Fibroblast of skin of left quadriceps (primary cell): ENCODE measurements at places on chromosomes 7 and 10.
A peak's percentile ranks its signal among the peaks of the same experiment; 100 is the strongest.

DNA sequence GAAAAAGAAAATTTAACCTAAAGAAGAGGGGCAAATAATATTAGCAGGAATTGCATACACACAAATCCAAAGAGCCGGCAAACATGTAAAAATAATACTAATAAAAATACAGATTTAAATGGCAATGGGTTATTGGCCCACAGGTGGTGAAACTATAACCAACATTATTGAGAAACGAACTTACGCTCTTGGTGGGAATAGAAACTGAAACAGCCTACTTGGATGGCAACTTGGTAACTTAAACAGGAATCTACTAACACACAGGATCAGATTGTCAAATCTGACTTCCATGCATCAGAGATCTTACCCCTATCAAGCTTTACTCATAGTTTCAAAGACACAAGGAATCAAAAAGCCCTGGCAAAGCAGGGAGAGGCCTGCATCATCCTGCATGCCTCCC is 66.5 kb downstream of the ANLN start:
- DNase-seq, result no peak

GRCh38 chr7:108425714-108426275 is 30.4 kb downstream of the NRCAM start:
- DNase-seq, result no peak

GRCh38 chr10:71471957-71472365 is 75.2 kb downstream of the CDH23 start:
- DNase-seq, result no peak

DNA sequence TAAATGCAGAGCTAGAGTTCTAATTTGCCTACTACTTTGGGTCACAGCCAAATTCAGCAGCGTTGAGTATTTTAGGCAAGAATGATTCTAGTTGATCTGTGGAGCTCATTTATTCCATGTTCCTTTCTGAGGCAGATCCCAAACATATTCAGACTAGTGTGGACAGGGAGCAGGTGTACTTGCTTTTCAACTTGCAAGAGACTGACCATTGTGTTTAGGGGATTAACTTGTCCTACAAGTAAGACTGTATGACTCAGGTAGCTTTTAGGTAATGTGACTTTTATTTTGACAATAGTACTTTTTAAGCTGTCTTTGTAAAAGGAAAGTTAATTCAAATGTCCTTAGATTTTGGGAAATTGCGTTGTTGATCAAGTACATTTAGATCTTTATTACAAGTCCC is 285.5 kb downstream of the TWIST1 start:
- DNase-seq, result no peak

- no peak for DNase-seq
Observed at GRCh38 chr7:122726881-122727280, 24.2 kb upstream of the RNF148 start.

DNA sequence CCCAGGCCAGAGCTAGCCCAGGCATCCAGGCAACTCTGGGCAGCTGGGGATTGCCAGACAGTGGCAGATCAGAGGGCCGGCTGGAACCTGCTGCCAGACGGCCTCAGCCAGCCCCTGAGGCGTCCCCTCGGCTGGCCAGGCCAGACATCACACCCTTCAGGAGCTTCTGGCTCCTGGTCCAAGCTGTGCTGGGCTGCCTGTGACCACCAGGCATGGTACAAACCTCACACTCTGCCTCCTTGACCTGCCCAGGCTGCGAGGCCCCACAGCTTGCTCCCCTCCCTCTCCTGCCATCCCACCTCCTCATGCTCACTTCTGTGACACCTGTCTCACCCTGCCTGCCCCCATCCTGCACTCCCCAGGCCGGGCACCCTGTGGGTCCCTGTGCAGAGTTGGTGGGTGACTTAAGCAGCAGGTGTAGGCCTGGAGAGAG is 5.7 kb downstream of the DEPP1 start:
- DNase-seq, result no peak

DNA sequence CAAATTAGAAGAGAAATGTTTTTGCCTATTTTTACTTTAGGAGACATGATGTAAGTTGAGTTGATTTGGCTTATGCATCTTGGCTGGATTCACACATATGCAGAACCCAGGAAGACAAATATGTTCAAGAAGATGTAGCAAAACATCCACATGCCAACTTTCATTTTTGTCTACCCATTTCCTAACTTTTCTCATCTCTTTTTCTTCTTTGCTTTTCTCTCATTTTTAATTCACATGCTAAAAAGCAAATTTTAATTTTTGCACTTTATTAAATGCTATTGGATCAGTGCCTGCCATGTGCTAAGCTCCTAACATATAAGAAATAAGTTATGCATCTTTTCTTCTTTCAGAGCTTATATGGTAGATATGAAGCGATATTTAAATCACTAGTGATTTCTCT is 143.7 kb upstream of the GRM3 start:
- DNase-seq, result no peak

DNA sequence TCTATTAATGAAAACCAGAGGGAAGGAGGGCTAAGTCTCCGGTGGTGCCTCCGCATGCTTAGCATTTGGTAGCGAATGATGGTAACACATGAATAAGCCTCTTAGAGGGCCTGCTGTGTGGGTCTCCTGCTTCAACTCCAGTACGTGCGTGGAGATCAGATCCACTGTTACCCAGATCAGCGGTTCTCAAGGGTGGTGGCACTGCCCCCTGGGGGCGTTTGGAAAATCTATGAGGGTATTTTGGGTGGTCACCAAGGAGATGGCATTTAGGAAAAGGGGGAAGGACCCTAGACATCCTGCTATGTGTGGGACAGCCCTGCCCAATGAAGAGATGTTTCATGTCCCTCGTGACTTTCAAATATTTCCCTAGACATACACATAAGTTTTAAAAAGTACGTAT is 57.1 kb upstream of the TM9SF3 start:
- DNase-seq, result no peak

DNA sequence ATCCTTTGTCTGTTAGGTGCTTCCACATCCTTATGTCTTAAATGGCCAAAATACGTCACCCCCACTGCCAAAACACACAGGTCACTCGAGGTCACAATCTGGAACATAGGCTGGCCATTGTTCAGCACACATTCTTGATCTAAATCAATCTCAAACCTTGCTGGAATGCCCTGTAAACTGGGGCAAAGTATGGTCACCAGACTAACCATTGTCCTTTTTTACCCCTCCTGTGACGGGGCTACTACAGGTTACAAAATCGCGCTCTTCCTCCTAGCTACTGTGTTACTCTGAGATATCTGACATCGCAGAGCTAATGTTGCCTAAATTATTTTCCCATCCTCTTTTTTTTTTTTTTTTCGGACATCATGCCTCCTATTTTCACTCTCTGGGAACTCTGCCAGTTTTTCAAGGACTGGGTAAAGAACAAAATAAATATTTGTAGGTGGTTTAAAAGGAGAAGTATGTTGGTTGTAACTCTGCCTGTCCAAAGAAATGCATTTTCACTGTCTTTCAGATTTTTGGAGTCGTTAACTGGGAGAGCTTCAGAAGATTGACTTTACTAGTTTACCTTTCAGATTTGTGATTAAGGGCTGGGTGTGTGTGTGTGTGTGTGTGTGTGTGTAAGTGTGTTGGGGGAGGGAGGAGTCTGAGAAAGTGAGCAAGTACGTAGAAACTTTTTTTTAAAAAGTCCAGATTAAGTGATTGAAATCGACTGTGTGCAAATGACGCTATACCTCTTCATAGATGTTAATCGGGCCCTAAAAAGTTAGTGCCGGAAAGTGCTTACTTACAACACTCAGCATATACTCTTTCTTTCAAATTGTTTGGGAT is 942 bp upstream of the KIAA1217 start:
- DNase-seq, result no peak

DNA sequence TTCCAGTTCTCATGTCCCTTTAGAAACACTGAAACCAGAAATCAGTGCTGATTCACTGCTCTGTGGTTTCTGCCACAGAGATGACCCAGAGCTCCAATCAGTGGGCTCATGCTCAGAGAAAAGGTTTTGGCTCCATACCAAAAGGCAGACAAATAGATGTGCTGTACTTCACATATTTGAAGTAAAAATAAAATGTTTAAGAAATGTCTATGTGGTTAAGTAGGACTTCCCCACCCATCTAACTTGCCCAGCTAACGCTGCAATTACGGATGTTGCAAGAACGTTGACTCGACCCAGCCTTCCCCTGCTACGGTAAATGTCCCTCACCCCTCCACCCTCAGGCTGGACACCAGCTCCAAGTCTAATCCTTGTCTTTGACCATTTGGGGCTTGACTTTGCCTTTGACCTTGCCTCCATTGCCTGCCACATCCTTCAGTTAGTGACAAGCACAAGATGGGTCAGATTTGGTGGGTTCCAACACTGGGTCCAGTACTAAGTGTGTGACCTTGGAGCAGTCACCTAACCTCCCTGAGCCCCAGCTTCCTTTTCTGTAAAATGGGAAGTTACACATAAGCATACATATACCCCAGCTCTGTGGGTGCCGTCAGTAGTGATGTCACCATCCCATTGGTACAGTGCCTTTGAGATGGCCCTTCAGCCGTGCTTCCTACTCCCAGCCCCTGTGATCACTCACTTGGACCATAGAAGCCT is 95.8 kb downstream of the CHST15 start:
- peak; percentile 90 for DNase-seq

DNA sequence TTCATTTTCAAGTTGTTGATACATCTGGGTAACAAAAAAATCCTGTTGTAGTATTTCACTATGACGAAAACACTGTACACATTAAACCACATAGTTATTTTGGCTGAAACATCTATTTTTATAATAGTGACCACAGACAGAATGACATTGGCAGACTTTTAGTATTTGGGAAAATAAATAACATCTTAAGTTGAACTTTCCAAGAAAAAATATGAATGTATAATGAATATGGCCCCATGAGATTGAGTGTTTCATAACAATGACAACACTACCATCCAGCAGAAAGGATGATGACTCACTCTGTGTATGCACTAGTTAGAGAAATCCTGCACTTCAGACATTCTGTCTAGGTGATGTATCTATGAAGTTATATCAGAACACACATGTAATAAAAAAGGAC is 118.1 kb downstream of the SEMA3D start:
- DNase-seq, result peak; percentile 67

DNA sequence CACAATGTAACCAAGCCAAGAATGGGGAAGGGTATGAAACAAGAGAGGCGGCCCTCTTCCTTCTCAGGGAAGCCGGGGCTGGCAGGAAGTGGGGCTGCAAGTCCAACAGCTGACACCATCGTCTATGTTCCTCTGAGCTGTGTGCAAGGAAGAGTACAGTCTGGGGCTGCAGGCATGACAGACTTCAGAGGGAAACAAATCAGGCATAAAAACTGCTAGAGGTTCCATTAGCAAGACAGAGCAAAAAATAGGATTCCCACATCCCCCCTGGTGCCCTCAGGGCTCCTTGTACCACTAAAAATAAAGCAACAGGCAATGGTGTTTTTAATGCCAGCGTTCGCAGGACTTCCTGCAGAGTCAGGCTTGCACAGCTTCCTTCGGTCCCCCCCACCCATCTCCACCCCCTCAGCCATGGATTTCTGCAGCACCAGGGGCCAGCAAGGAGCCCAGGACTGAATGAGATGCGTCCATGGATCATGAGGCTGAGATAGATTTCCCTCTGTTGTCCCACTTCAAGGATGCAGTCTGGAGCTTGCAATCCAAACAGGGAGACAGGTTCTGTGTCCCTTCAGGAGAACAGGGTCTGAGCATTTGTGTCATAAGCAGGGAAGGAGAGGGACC is 34.6 kb downstream of the KCNMA1 start:
- no peak for DNase-seq

GRCh38 chr10:132228616-132229015 is 41.9 kb downstream of the DPYSL4 start:
- no peak for DNase-seq

- no peak for DNase-seq
Observed at GRCh38 chr10:31855033-31855432, 73.6 kb downstream of the ARHGAP12 start.

- DNase-seq, result no peak
Observed at GRCh38 chr10:10755490-10755889, 262.2 kb upstream of the CELF2 start.

DNA sequence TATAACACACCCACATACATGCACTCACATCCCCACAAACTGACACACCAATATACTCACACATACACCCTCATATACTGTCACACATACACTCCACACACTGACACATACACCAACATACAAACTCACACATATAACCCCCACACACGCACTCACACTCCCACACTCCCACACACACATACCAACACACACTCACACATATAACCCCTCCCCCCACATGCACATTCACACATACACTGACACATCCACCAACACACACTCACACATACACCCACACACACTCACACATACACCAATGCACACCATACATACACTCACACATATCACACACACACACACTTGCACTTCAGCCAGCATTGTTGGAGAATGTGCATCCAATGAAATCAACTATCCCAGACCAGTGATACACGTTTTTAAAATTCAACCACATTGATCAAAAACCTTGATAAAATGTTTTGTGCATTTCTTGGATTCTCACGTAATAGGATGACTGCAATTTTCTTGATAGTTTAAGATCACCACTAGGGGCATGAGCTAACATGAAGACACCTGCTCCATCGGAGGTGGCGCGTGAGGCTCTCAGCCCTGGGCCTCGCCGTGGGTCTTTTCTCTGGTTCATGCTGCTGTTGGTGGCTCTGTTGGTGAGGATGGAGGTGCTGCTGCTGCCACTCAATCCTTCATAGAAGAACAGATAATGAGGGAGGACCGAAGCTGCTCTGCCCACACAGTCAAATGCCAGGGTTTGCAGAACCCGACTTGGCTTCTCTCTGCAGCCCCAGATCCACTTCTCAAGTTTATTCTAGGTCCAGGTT is 32.1 kb upstream of the CHST15 start:
- no peak for DNase-seq

- no peak for DNase-seq
Observed at GRCh38 chr10:74880041-74880440, 53.6 kb downstream of the KAT6B start.

GRCh38 chr7:154620141-154620755 is 382.7 kb downstream of the PAXIP1 start:
- DNase-seq, result no peak

DNA sequence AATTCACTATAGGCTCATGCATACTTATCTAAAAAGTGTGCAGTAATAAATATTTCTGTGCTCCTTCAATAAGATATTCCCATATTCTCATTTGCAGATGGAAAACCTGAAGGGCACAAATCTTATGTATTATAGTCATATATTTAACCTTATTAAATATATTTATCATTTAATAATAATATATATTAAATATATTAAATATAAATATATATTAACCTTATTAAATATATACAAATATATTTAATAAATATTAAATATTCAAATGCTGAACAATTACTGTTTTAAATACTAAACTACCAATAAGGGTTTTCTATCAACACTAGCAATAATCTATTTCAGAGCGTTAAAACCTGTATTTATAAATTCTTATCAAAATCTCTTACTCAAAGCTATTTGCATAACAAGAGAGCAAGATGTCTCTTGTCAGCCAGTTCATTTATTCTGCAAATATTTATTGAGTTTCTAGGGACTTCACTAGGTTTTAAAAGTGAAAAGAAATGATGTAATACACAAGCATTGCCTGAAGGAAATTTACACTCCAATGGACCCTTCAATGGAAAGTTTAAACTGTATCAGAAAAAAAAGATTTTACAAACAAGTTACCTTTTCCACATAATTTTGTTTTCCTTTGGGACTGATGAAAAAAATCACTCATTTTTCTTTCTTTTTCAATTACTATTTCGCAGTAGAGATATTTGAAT is 159.2 kb downstream of the AGMO start:
- no peak for DNase-seq
